ENCODE measurements at places on chromosomes 6 and 20.

DNA sequence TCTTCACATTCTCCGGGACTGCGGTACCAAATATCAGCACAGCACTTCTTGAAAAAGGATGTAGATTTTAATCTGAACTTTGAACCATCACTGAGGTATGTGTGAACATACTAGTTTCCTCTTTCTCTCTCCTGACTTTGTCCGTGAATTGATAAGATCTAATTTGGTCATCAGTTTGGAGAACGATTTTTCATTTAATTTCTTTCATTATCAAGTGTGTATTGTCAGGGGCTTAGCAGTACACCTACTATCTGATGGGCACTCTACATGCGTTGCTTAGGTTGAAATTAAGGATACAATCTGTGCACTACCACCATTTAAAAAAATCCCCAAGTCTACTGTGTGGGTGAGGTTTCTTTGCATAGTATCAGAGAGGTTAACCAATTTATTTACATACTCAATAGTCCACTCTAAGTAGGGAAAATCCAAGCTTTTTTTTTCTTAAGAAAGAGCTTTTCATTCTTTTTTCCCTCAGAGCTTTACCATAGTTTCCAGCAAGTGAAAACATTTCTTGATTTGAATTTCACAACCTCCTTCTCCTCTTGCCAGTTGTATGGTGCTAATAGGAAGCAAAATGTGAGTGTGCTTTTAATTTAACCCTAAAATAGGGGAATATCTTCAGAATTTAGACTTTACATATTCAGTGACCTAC, 105.4 kb upstream of the ESR1 start:
- DNase-seq: no peak

DNA sequence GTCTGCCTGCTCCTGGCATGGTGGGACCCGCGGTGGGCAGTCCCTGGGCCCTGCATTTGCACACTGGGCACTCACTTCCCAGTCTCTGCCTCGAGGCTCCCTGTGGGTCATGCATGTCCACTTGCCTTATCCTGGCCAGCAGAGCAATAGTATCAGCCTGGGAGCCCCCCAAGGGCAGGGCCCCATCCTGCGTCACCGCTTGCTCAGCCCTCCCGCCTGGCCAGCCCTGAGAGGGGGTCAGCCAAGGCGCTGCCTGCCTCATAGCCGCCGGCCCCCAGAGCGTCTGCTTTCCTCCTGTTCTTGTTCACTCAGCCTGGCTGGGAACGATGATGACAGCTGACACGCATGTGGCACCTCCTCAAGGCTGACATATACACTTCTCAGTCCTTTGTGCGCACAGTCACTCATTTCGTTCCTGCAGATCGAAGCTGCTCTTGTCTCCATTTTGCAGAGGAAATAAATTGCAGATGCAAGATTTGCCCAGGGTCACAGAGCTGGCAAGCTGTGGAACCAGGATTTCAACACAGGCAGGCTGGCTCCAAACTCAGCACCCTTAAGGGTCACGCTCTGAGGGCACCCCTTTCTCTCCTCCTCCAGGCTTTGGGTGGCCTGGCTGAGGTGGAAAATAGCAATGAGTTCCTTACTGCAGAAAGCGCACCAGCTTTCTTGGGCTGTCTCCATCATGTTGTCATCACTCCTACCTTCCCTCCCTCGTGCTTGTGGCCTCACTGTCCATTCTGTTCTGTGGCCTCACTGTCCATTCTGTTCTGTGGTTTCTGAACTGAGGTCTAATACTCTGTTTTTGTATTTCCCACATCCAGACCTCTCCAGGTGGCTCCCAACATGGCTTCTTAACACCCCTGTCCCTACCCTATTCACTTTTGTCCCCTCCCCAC, 17.2 kb downstream of the KCNK17 start:
- no peak for DNase-seq

- peak; percentile 54 for DNase-seq
Observed at GRCh38 chr6:27592481-27593199, 119.7 kb upstream of the ZNF184 start.

- no peak for DNase-seq
Observed at GRCh38 chr6:111592726-111593511, 12.8 kb downstream of the TRAF3IP2 start.

- no peak for DNase-seq
Observed at GRCh38 chr20:38083338-38084048, 49.9 kb downstream of the RPRD1B start.

DNA sequence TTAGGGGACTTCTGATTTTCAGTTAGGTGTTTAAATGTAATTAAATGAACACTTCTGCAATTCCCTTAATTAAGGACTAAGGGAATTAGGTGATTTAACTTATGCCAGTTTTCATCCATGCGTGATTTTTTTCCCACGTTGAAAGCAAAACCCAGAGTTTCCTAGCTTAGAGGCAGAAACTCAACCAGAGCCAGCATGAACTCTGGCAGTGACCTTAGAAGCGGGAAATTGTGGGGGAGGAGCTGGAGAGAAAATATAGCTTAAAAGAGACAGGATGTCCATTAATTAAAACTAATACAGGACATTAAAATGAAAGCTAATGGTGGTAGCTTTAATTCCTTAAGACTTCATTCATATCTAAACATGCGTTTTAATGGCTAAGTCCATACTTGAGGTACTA, 41.6 kb downstream of the IYD start:
- no peak for DNase-seq

- DNase-seq: no peak
Observed at GRCh38 chr20:41415191-41415590, 48.6 kb upstream of the EMILIN3 start.

GRCh38 chr6:5203546-5203945, 57.2 kb downstream of the LYRM4 start:
- no peak for DNase-seq

DNA sequence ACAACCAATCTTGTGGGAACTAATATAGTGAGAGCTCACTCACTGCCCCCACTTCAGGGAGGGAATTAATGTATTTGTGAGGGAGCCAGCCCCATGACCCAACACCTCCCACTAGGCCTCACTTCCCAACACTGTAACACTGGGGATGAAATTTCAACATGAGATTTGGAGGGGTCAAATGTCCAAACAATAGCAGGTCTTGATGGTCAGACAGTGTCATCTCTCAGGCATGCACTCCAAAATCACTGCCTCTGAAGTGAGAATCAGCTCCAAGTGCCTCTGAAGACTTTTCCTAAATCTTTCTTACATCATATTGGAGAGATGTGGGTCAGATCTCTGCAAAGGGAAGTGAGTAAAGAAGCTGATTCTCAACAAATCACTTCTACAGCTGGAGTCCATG, 13.8 kb upstream of the SAYSD1 start:
- DNase-seq: no peak

- no peak for DNase-seq
Observed at GRCh38 chr6:16562498-16562897, 198.8 kb downstream of the ATXN1 start.

GRCh38 chr6:158764183-158764849, 54.9 kb downstream of the EZR start:
- no peak for DNase-seq

GRCh38 chr6:16767765-16768476, 6.7 kb upstream of the ATXN1 start:
- DNase-seq: no peak

- no peak for DNase-seq
Observed at GRCh38 chr6:168050881-168051586, 28.0 kb downstream of the FRMD1 start.

DNA sequence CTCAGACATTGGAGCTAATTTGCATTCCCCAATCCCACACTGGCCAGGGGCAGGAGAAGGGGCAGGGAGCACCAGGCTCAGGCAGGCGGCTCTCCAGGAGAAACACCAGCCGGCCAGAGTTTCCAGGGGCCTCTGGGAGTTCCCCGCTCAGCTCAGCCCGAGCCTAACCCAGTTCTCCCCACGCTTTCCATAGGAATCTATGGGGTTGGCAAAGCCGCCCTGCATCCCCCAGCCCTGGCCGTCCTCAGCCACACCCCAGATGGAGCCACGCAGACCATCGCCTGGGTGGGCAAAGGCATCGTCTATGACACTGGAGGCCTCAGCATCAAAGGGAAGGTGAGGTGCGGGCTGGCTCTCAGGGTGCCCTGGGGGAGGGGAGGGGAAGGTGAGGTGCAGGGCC, 8.2 kb downstream of the NPEPL1 start:
- DNase-seq: no peak

GRCh38 chr20:31630187-31630790, 7.4 kb upstream of the COX4I2 start:
- no peak for DNase-seq

DNA sequence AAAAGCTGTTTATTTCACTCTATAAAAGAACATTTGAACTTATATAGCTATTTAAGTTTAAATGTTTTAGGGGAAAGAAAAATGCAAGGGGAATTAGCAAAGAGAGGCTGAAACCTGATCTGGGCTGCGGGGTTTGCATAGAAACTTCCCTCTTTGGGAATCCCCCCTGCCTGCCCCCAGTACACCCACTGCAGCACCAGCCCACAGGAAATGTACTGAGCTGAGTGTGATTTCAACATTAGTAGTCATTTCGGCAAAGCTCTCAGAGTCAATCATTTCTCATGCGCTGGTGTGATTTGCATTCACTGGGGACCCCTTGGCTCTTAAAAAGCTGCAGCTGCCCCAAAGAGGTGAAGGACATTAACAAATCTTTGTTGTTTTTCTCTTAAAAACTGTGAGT, 859.4 kb downstream of the MAFB start:
- no peak for DNase-seq

GRCh38 chr6:30799210-30799609, 54.9 kb upstream of the IER3 start:
- DNase-seq: no peak

- DNase-seq: no peak
Observed at GRCh38 chr6:53343092-53343491, 5.7 kb downstream of the ELOVL5 start.

GRCh38 chr6:137661601-137662000, 167.4 kb upstream of the OLIG3 start:
- DNase-seq: peak; percentile 43

DNA sequence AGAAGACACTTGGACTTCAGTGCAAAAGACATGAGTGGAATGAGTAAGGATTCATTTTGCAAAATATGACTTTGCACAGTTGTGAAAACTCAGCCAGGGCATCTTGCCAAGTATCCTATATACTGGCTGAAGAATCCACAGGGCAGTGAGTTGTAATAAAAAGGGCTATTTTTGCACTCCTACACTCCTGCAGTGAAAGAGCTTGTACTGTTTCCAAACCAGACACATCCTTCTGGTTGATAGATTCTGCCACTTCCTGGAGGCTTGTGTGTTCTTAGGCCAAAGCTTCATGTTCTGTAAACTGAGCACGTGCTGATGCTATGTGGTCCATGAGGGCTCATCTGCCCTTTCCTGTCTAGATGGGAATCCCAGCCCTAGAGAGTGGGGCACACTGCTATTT, 34.9 kb downstream of the GMPR start:
- no peak for DNase-seq

DNA sequence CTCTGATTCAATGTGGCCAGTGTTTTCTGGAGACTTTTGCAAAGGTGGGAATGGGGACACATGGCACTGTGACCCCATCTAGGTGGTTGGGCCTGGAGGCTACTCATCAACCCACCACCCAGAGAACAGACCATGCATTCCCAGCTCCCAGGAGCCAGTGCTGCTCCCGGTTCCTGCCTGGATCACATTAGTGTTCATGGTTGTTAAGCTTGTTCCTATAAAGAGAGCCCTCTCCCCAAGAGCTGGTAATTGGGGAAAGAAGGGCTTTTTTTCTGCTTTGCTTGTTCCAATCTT, 102.0 kb downstream of the PHACTR3 start:
- DNase-seq: no peak

DNA sequence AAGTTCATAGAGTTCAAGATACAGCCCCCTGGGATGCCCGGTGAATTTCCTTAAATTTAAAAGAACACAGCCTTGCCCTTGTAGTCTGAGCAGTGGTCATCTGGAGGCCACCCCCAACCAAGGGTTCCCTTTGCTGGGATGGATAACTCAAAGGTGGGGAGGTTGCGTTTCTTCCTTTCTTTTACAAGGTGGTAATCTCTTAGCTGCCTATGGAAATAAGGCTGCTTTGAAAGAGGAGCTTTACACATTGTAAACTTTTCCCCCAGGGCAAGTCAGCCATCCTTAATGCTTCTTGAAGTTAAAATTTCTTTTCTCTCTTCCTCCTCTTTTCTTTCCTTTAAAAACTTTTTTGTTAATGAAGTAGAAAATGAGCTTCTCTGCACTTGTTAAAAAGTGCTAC, 71.2 kb upstream of the PRDM1 start:
- no peak for DNase-seq

DNA sequence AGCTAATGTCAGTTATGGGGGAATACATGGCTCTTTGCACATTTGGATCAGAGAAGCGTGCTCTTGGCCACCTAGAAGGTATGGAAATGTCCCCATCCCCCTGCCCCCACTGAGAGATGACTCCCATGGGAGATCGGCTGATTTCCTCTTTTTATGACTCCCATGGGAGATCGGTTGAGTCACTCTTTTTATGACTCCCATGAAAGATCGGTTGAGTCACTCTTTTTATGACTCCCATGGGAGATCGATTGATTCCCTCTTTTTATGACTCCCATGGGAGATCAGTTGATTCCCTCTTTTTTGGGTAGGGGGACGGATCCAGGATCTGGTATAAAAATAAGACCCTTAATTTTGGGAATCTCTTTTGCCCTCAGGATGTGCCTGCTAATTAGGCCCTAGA, 10.3 kb upstream of the TAAR9 start:
- DNase-seq: no peak

DNA sequence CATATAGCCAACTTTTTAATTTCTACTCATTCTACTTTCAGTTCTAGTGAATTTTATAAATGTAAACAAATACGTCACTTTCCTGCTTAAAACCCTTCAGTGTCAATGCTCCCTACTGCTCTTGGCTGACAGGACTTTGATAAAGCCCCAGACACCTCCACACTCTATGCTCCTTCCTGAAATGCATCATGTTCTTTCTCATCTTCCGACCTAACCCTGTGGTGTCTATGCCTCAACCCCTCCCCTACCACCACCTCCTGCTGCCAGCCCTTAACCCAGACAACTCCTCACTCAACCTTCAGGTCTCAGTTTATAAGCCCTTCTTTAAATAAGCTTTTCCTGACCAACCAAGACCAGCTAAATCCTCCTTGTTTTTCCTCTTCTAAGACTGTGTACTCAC, 19.1 kb downstream of the TLDC2 start:
- DNase-seq: no peak

GRCh38 chr6:135577059-135577538, 79.6 kb upstream of the AHI1 start:
- DNase-seq: no peak

GRCh38 chr20:20137851-20138250, 85.5 kb downstream of the CFAP61 start:
- no peak for DNase-seq

DNA sequence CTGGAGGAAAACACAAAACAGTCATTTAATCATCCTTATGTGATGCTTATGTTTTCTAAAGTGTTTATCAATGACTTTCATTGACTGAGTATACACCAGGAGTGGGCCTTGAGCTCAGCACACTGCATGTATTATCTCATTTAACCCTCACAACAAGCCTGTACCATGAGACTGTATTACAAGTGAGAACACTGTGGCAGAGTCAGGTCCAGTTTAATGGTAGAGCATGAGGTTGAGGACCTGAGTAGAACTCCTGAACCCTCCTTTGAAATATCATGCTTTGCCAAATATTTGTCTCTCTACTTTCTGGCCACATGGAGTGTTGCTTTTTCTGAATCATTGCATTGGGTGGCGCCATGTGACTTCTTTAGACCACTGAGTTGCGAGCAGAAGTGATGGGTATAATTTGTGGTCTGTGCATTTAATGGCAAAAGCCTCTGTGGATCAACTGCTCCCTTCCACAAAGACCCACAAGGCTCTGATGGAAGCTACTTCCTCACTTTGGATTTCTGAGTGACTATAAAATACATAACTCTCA, 65.0 kb upstream of the SIRPG start:
- no peak for DNase-seq

GRCh38 chr20:3248167-3248992, 9.4 kb upstream of the SLC4A11 start:
- no peak for DNase-seq

Data from Jurkat, Clone E6-1 (cell line).